Cerebellum (tissue), 4 donors: ENCODE measurements at places on chromosomes 1 and 21. TPM values are rescaled to one million over a fixed set of nuclear protein-coding genes. Genes with fewer than 3 reads are reported as not detected.

Gene OLIG1
- total RNA-seq = 6.7 TPM

Gene OR2L13
- 2.6 TPM for total RNA-seq

DNA sequence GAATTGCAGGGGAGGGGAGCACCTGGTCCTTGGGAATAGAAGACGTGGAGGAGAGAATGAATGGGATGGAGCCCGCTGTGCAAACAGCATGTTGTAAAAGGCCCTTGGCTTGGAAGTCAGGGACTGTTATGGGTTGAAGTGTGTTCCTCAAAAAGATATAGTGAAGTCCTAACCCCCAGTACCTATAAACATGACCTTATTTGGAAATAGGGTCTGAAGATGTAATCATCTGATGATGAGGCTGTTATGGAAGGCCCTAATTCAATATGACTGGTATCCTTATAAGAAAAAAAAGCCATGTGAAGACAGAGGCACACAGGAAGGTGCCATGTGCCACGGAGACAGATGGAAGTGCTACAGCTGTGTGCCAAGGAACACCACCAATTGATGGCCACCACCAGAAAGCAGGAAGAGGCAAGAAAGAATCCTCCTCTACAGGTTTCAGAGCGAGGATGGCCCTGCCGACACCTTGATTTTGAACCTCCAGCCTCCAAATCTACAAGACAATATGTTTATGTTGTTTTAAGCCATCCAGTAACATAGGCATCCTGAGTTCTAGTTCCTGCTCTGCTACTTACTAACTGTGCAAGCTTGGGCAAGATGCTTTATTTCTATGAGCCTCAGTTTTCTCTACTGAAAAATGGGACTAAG, 51.2 kb downstream of the LRRN2 start:
- DNase-seq = no peak

DNA sequence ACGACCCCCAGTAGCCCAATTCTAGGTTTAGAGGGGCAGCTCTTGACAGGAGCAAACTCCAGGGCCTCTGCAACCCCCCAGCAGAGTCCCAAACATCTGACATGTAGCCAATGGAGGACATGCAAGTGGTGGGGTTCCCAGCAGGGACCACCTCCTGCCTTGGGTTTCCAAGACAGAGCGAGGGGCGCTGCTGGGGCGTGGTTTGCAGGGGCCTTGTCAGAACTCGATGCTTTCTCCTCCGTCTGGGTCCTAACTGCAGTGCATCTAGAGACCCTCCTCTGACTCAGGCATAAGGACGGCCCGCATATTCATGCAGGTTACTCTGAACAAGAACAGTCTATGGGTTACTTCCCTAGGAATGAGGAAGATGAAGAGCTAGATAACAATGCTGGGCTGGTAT, 17.2 kb downstream of the EPHX1 start:
- no peak for DNase-seq

DNA sequence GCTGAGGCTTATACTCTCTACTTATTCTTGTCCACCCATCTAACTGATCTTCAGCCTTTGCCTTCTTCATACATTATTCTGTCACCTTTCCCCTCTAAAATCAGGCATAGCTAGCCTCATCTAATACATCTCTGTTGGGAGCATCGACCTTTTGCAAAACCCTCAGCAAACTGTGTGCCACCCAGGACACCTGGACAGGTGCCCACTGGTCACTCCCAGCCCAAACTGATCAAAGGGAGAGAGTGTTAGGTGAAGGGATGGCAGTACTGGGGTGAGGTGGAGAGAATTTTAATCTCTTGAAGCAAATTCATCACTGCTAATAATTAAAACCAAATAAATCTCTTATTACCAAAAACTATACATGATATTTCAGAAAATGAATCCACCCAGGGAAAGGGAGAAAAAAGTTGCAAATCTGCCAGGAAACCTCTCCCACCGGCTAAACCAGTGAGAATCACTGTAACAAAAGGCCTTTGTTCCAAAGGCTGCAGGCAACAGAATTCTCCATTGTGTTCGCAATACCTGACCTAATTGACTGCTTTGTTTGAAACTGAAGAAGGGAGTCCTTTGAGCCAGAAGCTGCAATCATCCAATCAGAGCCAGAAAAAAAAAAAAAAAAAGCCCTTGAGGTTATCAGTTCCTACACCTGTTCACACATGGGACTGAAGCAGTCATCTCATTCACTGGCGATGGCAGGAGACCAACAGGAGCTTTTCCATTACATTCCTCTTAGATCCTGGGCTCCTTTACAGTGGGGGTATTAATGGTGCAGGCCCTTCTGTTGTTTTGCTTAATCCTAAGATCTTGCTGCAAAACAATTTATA, 172.6 kb downstream of the APP start:
- peak; percentile 63 for DNase-seq
